ENCODE measurements at places on chromosomes 16 and 17.

DNA sequence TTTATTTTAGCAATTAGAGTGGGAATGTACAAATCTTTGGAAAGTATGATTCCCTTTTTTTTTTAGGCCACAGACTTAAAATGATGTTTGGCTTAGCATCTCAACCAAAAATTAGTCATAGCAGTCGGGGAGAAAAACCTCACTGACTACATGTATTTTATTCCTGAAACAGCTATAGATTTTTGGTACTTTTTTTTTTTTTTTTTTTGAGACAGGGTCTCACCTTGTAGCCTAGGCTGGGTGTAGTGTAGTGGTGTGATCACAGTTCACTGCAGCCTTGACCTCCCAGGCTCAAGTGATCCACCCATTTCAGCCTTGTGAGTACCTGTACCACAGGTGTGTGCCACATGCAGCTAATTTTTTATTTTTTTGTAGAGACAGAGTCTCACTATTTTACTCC, 23.4 kb downstream of the RNFT1 start:
- no peak for DNase-seq

- no peak for DNase-seq
Measured at GRCh38 chr17:30965686-30966085, 5.2 kb upstream of the RNF135 start.

DNA sequence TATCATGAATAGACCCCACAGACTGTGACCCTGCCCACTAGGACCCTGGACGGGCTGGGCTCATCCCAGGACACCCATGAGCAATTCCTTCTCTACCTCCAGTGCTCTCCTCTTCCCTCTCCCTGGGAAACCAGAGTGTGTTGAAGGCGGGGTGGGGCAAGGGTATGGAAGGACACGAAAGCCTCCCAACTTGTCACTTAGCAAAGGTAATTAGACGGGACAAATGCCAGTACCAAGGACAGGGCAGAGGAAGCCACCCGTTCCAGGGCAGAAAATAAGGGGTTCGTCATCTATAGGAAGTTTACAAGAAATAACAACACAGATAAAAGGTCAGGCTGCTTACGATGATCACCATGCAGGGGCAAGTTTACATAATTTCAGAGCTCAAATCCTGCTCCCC, 4.9 kb upstream of the EPX start:
- no peak for DNase-seq

DNA sequence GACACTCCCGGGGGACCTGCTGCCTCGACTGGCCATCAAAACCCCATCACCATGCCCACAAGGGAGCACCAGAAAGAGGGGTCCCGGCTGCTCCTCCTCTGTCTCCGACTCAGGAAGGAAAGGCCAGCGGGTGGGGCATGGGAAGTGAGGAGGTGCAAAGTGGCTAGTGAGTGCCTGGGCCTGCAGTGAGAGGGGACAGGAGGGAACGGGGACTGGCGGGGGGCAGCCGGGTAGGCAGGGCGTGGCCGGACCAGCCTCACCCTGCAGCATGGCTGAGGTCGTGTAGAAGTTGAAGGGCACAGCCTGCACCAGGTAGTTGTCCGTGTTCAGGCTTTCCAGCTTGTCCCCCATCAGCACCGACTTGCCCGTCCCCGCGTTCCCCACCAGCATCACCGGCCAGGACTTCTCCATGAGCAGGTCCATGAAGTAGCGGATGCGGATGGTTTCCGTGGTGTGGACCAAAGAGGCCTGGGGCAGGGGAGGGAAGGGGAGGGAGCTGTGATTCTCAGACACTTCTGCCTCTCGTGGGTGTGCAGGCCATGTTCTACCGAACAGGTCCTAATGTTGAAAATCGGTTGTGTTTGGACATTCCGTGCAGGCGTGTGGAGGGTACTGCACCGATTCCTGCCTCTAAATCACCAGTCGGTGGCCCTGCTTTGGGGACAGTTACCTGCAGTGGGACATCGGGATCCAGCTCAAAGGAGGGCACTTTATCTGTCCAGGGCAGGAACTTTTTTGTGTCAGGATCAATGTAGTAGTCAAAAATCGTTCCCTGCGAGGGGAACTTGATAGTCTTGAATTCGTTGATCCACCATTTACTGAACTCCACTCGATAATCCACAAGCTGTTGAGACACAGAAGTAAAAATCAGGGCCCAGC, 91.7 kb downstream of the DNAH17 start:
- DNase-seq, result no peak

DNA sequence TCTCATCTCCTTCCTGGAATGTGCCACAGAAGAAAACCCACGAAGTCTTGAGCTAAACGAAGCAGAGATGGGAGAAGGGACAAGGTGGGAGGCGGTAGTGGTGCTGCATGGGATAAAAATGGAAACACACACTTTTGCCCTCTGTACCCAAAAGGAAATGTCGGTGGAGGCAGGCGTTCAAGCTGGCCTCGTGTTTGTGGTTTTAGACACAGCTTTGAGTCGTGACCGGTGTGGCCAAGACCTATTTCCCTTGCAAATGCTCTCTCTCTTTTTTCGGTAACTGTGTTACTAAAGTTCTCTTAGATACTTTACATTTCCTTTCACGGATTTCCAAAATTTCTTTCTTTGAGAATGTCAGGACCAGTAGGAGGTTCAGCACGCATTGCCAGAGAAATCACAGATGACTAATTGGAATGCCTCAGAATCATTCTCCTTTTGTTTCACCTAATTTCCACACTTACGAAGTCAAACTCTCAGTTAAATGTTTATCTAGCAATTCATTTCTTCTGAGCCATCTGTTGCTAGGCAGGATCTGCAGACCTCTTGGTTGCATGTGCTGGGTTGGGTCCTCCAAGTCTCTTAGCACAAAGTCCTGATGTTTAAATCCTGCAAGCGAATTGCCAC, 412.3 kb downstream of the MAF start:
- DNase-seq, result no peak

DNA sequence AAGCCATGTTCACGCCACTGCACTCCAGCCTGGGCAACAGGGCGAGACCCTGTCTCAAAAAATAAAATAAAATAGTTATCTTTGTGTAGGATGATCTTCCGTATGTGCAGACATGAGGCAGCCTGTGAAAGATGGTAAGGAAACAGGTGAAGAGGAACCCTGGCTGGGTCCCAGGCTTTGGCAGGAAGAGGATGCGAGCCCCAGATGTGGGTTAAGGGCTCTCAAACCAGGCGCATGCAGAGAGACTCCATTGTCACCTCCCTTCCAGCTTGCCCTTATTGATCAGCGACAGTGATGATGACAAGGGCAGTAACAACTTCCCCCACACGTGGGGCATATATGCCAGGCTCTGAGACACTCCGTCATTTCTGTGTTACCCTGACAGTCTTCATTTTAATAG, 106.8 kb downstream of the GNAO1 start:
- DNase-seq, result no peak

- no peak for DNase-seq
Measured at GRCh38 chr17:44502598-44503146, 534 bp downstream of the GPATCH8 start.

DNA sequence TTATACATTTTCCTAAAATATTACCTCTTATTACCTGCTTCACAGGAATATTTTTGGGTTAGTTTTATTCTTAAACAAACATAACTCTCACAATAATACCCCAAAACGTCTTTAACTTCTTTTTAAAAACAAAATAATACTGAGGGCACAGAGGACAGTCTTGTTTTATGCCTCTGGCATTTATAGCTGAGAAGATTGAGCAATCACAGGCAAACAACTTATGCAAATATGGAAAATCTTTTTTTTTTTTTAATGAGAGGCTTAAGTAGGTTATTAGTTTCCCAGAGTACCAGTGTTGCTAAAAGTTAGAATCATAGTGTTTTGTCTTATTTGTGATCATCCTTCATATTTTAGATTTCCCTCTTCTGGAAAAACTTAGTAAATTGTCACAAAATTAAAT, 195.0 kb downstream of the FTO start:
- DNase-seq, result no peak

- no peak for DNase-seq
Measured at GRCh38 chr17:32519228-32520103, 32.7 kb downstream of the CDK5R1 start.

- no peak for DNase-seq
Measured at GRCh38 chr16:49910541-49911071, 54.7 kb upstream of the ZNF423 start.

DNA sequence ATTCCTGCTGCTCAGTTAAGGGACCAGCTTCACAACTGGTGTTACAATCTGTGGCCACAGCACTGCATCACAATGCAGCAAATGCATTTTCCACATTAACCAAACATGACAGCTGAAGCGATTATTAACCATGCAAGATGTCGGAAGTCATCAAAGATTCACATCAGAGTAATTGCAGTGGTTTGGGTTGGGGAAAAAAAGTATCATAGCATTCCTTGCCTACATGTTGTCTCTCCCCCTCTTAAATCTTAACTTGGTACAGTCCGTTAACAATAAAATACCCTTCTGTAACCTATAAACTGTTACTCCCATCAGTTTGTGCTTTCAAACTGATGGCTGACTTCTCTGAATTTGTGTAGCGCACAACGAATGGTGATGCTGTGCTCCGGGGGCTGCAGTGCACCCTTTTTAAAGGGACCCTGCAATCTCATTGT, 51.6 kb downstream of the NUP93 start:
- no peak for DNase-seq

GRCh38 chr16:88298181-88298832, 84.5 kb upstream of the ZNF469 start:
- DNase-seq, result no peak

DNA sequence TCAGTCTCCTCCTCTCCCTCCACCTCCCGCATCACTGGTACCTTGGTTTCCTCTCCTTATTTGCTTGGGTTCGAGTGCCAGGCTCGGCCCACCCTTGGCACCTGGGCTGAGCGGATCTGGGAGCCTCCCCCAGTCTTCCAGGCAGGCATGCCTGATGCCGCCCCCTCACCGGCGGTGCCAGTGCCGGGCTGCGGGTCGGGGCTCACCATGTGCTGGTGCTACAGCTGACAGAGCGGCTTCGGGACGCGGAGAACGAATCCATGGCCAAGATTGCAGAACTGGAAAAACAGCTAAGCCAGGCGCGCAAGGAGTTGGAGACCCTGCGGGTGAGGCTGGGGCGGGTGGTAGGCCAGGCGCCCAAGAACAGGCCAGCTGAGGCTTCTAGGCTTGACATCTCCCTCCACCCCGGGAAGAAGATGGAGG, 19.2 kb downstream of the FMNL1 start:
- DNase-seq, result no peak

DNA sequence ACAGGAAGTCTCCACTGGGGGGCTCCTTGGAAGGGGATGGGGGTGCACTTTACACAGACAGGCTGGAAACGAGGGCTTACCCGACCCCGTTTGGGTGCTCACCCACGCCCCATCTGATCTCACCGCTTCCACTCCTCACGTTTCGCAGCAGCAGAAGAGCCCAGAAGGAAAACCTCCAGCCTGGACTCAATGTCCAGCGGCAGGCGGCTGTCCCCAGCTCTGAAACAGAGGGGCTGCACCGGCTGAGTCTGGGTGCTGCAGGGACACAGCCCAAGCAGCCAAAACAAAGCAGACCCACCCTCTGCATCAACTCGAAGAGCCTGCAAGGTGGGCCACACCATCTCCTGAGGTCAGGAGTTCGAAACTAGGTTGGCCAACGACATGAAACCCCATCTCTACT, 3.9 kb downstream of the MEAK7 start:
- DNase-seq, result no peak

GRCh38 chr17:42748202-42748907, 3.5 kb upstream of the EZH1 start:
- DNase-seq, result no peak

DNA sequence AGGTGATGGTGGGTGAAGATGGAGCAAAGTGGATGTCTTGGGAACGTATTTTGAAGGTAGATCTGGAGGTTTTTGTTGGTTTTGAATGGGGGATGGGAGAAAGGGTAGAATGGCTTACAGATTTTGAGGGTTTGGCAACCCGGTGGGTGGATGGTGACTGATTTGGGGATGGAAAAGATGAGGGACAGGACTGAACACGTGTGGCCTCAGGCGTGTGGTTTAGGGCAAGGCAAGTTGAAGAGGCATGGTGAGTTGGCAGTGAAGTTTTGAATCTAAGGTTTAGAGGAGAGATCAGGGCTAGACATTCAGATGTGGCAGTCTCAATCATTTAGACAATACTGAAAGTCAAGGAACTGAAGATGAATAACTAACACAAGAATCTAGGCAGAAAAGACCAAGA, 5.0 kb upstream of the DCTPP1 start:
- DNase-seq, result peak; percentile 66

DNA sequence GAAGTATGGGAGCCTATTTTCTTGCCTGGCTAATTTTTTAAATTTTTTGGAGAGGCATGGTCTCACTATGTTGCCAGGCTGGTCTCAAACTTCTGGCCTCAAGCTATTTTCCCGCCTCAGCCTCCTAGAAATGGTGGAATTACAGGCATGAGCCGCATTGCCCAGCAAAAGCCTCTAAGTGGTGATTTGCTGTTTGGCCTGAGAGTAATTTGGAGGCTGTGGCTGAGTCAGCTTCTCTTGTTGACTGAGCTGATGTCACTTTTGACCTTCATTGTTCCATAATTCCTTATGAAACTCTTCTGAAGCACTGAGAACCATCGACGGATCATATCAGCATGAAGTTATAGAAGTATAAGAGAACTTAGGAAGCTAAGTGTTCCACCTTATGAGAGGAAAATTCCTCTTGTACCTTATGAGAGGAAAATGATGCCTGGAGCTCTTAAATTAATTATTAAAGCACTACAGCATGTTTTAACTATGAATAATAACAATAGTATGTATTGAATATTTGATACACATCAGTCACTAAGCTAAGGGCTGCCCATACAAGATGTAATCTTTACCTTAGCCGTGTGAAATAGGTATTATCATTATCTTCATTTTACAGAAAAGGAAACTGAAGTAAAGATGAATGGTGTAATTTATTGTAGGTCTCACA, 220.8 kb upstream of the MON1B start:
- DNase-seq, result no peak

All from stimulated activated CD4-positive, alpha-beta T cell treated with anti-CD3 and anti-CD28 coated beads, Interleukin-12 subunit alpha, Interleukin-12 subunit beta, amount 100 ng/mL, for 24 hours (primary cell).